ENCODE measurements at places on chromosomes 6 and 20.

DNA sequence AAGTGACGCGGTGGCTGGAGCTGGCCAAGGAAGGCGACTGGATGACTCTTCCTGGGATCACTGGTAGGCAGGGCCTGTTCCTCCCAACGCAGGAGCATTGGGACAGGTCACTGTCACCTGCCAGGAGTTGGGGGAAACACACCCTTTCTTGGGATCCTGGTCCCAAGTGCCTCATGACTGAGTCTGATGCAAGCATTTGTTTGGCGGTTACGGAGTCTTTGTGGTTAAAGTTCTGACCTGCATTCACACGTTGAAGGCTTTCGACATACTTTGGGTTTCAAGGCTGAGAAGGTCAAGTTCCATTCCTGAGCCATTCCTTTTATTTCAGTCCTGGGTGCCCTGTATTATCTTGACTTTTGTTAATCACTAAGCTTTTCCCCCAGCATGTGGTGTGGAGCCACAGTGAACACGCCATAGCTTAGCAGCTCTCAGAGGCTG is 6.0 kb downstream of the PNLDC1 start:
- no peak for DNase-seq

- DNase-seq: no peak
Measured at GRCh38 chr6:131013495-131013894, 49.5 kb downstream of the EPB41L2 start.

GRCh38 chr6:37980222-37980595 is 160.7 kb downstream of the ZFAND3 start:
- DNase-seq: no peak

- DNase-seq: no peak
Measured at GRCh38 chr20:49945701-49946477, 9.7 kb downstream of the RNF114 start.

- no peak for DNase-seq
Measured at GRCh38 chr6:164097551-164098398, 683.3 kb downstream of the QKI start.
